ENCODE measurements at places on chromosomes 3 and 15. TPM values are rescaled to one million over a fixed set of nuclear protein-coding genes. Genes with fewer than 3 reads are reported as not detected.
A peak's percentile ranks its signal among the peaks of the same experiment; 100 is the strongest.

The EEFSEC gene
- 20.1 TPM for total RNA-seq

The ACTRT3 gene
- total RNA-seq: 3.2 TPM

The BFSP2 gene
- total RNA-seq: not detected

The KY gene
- 0.06 TPM for total RNA-seq

The LXN gene
- 32.3 TPM for total RNA-seq

The GNAI2 gene
- total RNA-seq: 332 TPM

The BDH1 gene
- 32.8 TPM for total RNA-seq

The MESP2 gene
- not detected for total RNA-seq

The COL7A1 gene
- 8.9 TPM for total RNA-seq

The ITPKA gene
- 1.9 TPM for total RNA-seq

The CNBP gene
- 390 TPM for total RNA-seq

- DNase-seq: peak; percentile 31
Measured at GRCh38 chr3:11001020-11001657, 8.6 kb downstream of the SLC6A1 start.

DNA sequence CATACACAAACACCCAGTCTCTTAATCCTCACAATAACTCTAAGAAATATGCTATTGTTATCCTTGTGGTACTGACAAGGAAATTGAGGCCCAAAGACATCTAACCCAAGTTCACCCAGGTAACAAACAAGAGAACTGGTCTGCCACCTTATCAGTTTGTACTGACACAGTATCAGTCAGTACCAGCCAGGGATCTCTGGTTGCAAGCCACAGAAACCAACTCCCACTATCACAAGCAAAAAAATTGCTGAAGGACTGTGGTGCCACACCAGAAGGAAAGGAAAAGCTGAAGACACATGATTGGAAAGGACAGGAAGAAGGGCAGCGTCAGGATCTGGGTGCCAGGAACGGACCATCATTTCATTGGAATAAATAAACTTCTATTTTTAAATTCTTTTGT, 63.8 kb upstream of the GLCE start:
- no peak for DNase-seq

GRCh38 chr15:29668120-29668602, 154.1 kb downstream of the TJP1 start:
- DNase-seq: peak; percentile 73

DNA sequence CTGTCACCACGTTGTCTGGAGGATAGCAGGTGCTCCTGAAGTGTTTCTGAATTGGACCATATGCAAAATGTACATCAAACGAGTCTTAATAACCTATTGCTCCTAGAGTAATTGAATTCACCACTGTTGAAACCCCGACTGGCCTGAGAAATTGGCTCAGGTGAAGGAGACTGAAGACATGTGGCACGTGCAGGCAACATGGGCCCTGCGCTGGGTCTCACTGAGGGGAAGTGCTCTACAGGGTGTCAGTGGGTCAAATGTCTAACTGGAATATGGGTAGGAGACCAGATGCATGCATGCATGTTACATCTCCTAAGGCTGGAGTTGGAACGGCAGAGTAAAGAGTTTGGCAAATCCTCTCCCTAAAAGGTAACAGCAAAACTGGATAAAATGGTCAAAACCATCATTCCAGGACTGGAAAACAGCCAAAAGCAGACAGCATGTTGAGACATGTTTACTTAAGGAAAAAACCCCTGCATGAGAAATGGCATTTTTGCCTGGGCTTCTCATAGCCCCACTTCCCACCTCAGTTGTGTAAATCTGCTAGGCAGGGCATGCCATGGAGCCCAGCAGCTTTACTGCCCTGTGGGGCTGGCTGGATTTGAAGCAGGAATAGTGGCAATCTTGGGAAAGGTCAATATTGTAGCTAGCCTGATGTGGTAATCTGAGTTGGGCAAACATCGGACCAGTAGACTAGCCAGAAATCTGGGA, 131.3 kb downstream of the TJP1 start:
- no peak for DNase-seq

DNA sequence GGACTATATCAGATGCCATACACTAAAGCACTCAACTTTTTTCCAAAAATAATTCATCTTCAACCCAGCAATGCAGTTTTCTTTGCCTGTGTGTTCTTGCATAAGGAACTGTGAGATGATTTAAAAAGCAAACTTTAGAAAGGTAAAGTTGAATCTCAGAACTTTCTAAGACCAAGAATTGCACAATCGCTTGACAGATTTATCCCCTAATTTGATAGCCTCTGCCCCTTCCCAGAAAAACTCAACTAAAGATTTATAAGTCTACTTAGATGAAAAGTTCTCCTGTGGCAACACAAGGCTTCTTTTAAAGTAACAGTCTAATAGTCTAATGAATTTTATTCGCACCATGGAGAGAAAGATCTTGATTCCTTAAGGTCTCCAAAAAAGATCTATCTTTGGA, 259.3 kb downstream of the MAGI1 start:
- DNase-seq: no peak

DNA sequence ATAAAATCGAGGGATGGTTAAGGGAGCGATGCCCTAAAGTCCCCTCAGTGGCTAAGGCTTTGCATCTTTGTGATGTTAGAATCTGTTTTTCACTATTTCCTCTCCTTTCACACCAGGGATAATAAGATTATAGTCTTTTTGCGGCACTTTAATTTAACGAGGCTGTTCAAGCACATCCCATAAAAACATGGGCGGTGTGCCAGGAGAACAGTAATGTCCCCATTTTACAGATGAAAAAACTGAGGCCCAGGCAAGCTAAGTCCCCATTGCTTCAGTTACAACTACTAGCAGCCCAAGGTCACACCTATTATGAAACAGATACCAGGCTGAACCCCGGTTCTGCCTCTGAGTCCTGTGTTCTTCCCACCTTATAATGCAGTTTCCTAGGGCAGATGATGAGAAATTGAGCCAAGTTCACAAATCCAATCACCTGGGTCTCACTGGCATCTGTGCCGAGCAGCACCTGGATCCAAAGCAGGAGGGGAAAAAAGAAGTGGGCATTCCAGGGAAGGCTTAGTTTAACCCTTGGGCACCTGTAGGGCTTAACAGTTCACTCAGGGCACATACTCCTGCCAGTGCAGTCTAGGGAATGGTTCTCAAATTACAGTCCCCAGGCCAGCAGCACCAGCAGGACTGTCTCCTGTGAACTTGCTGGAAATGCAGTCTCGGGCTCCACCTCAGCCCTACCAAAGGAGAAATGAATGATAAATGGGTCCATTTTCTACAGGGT, 169.3 kb downstream of the RAB11A start:
- no peak for DNase-seq

- DNase-seq: no peak
Measured at GRCh38 chr15:89377842-89378295, 43.2 kb upstream of the POLG start.

DNA sequence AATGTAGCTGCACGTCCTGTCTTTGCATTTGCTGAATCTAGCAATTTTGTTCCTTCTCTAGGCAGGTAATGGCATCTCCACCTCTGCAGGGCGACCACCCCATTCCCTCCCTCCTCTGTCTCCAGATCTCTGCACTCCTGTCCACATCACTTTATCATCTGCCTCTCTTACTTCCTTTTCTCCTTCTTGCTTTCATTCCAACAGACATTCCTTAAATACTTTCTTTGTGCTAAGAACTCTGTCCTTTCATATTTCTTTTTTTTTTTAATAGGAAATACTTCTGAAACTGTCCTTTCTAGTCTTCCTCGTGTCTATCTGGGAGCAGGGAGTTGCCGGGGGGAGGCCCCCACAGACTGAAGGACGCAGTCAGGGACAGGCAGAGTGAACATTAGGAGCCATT, 7.2 kb downstream of the ITIH3 start:
- no peak for DNase-seq

GRCh38 chr3:85790445-85791030, 831.7 kb downstream of the CADM2 start:
- DNase-seq: no peak

DNA sequence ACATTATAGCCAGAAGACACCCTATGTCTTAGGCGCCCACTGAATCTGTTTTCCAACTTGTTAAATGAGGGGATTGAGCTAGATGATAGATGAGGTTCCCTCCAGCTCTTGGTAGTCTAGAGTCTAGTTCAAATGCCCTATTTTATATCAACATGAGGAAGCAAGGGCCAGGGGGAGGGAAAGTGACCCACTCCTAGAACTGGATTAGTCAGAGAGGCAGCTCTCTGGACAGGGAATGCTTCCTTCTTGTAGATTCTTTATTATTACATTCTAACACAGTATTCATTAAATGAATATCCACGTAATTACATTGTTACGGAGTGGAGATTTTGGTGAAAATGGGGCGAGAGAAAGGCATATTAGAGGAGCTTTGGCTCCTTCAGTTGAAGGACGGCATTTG, 89.5 kb downstream of the RAD18 start:
- DNase-seq: no peak

GRCh38 chr3:152272771-152273242, 4.1 kb downstream of the MBNL1 start:
- DNase-seq: no peak

GRCh38 chr15:89496155-89497098, at the start of gene RHCG:
RHCG (minus strand) TSS chr15:89496583; CDS start chr15:89496544, 39 bp downstream.
- DNase-seq: peak; percentile 66

GRCh38 chr3:10518506-10519150, 13.2 kb upstream of the ATP2B2 start:
- DNase-seq: no peak

- DNase-seq: no peak
Measured at GRCh38 chr3:63644212-63644797, 8.2 kb upstream of the SNTN start.

DNA sequence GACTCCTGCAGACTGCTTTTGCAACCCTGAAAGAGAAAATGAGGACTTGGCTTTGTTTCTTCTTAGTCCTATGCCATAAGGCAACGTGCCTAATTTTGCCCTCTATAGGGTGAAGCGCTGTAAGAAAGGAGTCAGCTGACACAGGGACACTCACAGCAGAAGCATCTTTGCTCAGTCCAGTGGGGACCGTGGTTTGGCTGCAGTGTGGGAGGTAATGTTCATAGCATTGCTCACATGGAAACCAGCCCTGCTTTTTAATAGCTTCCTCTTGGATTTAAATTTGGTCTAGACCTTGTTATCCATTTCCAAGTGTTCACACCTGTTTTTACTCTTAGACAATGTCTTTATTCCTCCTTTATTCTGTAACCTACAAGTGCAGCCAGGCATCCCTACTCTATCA, 1032.1 kb downstream of the NTRK3 start:
- DNase-seq: no peak

DNA sequence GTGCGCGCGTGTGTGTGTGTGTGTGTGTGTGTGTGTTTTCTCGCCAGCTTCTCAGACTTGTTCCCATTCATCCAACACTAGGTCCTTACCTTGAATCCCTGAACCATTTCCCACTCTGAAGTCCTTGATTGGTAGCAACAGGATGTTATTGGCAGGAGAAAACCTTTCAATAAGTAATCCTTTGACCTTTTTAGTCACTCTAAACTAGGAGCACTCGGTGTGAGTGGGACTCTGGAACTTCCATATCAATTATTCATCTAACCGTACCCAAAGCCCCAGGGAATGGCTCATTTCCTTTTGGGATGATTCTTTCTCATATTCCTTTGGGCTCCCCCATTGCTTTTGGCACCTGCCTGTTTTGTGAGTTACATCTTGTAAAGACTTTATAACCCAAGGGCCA, 140.2 kb upstream of the SPRED1 start:
- DNase-seq: no peak

DNA sequence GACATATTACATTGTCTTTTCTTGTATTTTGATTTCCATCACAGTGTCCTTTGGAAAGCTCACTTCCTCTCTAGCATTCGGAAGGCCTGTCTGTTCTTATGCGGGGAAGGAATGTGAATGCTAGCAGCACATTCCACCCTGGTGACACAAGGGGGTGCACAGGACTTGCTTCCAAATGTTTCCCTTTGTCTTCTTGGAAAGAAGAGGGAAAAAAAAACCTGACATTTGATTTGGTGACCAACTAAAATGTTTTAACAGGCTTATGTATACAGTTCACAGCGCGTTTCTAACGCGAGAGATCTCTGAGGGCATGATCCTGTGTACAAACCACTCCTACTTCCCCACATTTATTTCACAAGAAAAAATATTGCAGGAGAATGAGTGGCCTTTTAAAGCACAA, 107.6 kb upstream of the FXR1 start:
- peak; percentile 66 for DNase-seq

GRCh38 chr15:36230776-36231175, 348.6 kb upstream of the CDIN1 start:
- DNase-seq: no peak

GRCh38 chr3:135694142-135694541, 271.4 kb upstream of the PPP2R3A start:
- DNase-seq: no peak

- peak; percentile 61 for DNase-seq
Measured at GRCh38 chr3:127544192-127544802, 46.2 kb downstream of the TPRA1 start.

DNA sequence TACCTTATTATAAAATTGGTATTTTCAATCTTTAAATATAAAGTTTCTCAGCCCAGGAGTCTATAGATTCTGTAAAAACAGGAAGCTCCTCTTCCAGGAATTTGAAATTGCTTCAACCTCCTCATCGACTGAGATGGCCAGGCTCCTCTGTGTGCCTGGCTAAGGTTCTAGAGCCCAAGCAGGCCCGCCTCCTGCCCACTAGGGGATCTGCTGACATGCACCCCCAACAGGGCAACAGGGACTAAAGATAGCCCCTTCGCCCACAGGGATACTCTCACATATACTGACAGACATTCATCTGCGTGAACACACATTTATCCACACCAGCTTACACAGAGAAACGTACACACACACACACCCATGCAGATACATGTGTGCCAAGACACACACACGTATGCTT, 183.1 kb upstream of the TLE3 start:
- DNase-seq: no peak

DNA sequence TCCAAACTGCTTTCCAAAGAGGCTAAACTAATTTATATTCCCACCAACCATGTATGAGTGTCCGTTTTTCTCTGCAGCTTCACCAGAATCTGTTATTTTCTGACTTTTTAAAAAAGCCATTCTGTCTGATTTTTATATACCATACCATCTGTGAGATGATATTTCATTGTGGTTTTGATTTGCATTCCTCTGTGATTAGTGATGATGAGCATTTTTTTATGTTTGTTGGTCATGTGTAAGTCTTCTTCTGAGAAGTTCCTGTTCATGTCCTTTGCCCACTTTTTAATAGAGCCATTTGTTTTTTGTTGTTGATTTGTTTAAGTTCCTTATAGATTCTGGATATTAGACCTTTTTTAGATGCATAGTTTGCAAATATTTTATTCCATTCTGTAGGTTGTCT, 179.4 kb upstream of the ALCAM start:
- DNase-seq: no peak

DNA sequence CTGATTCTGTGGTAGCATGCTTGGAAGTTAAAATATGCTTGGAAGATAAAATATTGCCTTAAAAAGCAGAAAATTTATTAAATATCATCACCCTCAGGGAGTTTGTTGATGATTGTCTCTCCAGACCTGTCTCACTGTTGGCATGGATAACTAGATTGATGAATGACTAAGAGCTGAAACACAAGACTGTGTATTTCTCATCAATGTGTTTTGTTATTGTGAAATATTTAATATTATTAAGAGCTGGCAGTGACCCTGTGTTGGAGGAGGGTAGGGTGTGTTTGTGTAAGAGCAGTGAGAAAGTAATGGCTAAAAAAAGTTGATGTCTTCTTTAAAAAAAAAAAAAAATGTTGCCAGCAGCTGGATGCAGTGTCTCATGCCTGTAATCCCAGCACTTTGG, 82.2 kb downstream of the ITPR1 start:
- no peak for DNase-seq
